Kidney glomerular epithelial cell (primary cell): ENCODE measurements at places on chromosomes 3 and 15.

GRCh38 chr3:158909870-158910269 is 108.0 kb downstream of the MFSD1 start:
- DNase-seq = no peak

- no peak for DNase-seq
Measured at GRCh38 chr3:59704292-59704691, 654.5 kb upstream of the CFAP20DC start.

GRCh38 chr3:9736831-9737230 is 5.3 kb downstream of the BRPF1 start:
- no peak for DNase-seq

DNA sequence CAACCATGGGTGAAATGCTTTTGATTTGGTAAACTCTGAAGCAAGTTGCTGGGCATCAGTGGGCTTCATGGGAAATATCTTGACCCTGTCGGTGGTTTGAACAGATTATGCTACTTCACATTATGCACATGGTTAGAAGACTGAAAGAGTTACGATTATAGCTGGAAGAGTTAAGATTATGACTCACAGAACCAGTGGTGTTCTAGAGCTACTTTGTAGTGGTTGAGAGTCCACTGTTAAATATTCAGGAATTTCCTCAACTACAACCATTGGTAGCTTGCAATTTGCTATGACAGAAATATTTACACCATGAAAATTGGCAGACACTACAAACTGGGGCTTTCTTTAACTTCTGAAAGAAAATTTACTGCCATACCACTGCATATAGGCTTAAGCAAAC is 99.3 kb downstream of the GADL1 start:
- no peak for DNase-seq

DNA sequence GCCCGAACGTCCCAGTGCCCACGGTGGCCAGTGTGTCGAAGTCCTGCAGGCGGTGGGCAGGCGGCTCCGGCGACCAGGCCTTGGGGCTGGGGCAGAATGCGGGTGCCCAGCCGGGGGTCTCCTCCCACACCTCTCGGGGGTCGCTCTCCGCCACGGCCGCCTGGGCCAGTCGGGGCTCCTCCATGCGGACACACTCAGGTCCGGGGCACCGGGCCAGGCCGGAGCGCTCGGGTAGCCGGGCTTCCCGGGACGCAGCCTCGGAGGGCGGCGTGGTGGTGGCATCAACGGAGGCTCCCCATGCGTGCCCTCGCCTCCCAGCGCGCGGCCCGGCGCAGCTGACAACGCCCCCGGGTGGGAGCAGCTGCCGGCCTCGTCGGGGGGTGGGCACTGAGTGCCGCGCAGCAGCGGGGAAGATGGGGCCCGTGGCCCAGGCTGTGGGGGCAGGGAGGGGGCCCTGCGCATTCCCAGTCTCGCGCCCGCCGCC is 30.1 kb upstream of the CERS3 start:
- DNase-seq = no peak

DNA sequence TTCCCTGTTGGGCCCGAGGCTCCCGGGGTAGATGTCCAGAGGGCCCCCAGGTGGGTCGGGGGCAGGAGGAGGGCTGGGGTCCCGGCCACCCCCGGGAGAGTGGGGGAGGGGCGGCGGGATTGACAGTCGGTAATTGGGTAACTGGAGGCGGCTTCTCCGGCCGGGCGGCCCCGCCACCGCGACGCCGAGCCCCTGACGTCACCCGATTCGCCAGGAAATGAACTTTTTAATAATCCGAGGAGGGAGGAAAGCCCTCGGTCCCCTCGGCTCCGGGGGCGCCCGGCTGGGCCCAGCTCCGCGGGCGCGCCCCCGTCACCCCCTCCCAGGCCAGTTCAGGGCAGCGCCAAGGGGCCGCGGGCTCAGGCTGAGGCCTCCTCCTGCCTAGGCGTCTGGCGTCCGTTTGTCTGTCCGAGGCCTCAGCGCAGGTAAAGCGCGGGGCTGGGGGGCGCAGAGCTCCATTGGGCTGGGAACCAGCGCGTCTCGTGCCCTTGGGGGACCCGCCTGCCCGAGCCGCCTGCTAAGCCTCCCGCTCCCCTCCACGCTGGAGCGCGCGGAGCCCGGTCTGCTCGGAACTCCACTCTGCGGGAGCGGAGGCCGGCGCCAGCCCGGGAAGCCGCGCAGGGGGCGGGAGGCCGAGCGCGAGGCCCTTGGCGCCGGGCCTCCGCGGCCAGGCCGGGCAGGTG is 3.9 kb downstream of the GATA2 start:
- DNase-seq = no peak
